ENCODE measurements at places on chromosomes 5 and 9. TPM values are rescaled to one million over a fixed set of nuclear protein-coding genes. Genes with fewer than 3 reads are reported as not detected.

Gene PTGS1
- total RNA-seq: 0.03 TPM

Gene NINJ1
- total RNA-seq: 75.9 TPM

Gene ATP10B
- 4.3 TPM for total RNA-seq

Gene TMEM38B
- total RNA-seq: 45.6 TPM

Gene ADAMTS6
- total RNA-seq: 4.5 TPM

Gene CCDC180
- 0.37 TPM for total RNA-seq

Gene GMCL2
- total RNA-seq: not detected

Gene ADAMTS16
- total RNA-seq: not detected

Gene PIP5KL1
- not detected for total RNA-seq

Gene C9
- 0.05 TPM for total RNA-seq

Gene GPR150
- total RNA-seq: not detected

Gene KCTD16
- 0.03 TPM for total RNA-seq

Gene TMC1
- not detected for total RNA-seq

Gene PRRT1B
- not detected for total RNA-seq

Gene RNF180
- total RNA-seq: 5.5 TPM

Gene ENTPD2
- not detected for total RNA-seq

Gene ACOT12
- 8.5 TPM for total RNA-seq

Gene PAEP
- 41.1 TPM for total RNA-seq

Gene OLFM1
- 49.3 TPM for total RNA-seq

Gene CAMLG
- total RNA-seq: 25.6 TPM

Gene EGFLAM
- total RNA-seq: not detected

Gene SH3GL2
- not detected for total RNA-seq

Gene GRAMD2B
- 3.2 TPM for total RNA-seq

Gene FAM114A2
- 23.1 TPM for total RNA-seq

Gene PDCD1LG2
- not detected for total RNA-seq

Gene ZDHHC11
- 18.2 TPM for total RNA-seq

Gene TMEFF1
- total RNA-seq: 4.3 TPM

Gene SAPCD2
- total RNA-seq: 8.1 TPM

Gene SMIM33
- not detected for total RNA-seq

Gene OR1Q1
- not detected for total RNA-seq

Gene RNF183
- not detected for total RNA-seq

Gene GABRG2
- total RNA-seq: 0.32 TPM

Gene EEIG1
- total RNA-seq: 31.1 TPM

Gene CCDC107
- total RNA-seq: 20.0 TPM

Gene ACTL7B
- not detected for total RNA-seq

Gene SELENOP
- total RNA-seq: 7.2 TPM

Gene SLC34A3
- not detected for total RNA-seq

Gene PLAC8L1
- total RNA-seq: not detected

Gene DNM1
- total RNA-seq: 0.48 TPM

Gene GAS1
- 15.9 TPM for total RNA-seq

Gene NR5A1
- total RNA-seq: not detected

Gene ARHGEF37
- total RNA-seq: 1.8 TPM

Gene CTSL
- total RNA-seq: 1,575 TPM

Gene SPTLC1
- 112 TPM for total RNA-seq

Gene CDH12
- 35.9 TPM for total RNA-seq

Gene ZNF483
- total RNA-seq: 4.2 TPM

Gene SLC46A2
- not detected for total RNA-seq

Gene PCDHGB7
- total RNA-seq: 7.4 TPM

Gene GBGT1
- not detected for total RNA-seq

Gene TMEM252
- not detected for total RNA-seq

Gene ZBED3
- 0.63 TPM for total RNA-seq

Gene ORM1
- total RNA-seq: not detected

Gene AIF1L
- 32.6 TPM for total RNA-seq

Gene BRD9
- 43.1 TPM for total RNA-seq
